ENCODE measurements at places on chromosomes 5 and 9.

GRCh38 chr5:60826653-60827052, 17.4 kb downstream of the ELOVL7 start:
- no peak for DNase-seq

DNA sequence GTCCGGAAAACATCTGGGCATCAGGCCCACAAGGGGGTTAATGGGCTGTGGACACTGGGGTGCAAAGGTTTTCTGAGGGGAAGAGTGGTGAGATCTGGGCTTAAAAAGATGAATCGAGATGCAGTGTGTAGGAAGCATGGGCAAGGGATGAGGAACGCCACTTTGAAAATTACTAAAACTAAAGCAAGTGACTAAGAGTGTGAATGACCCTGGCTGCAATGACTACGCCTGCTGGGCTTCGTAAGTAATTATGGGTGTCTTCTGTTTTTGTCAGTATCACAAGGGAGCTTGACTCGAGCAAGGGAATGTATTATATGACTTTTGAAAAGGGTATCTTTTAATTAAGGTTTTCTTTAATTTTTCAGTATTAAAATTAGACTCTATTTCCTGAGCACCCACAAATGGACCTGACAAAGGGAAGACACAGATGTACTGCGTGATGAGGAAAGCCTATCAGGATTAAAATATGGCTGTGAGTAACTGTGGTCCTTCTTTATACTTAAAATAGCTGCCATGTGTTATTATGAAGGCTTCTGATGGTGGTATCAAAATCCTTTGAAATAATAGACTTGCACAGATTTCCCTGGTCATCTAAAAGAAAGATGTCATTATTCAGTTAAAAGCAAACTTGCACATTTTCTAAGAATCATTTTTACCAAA, 4.2 kb downstream of the CTXN3 start:
- no peak for DNase-seq

DNA sequence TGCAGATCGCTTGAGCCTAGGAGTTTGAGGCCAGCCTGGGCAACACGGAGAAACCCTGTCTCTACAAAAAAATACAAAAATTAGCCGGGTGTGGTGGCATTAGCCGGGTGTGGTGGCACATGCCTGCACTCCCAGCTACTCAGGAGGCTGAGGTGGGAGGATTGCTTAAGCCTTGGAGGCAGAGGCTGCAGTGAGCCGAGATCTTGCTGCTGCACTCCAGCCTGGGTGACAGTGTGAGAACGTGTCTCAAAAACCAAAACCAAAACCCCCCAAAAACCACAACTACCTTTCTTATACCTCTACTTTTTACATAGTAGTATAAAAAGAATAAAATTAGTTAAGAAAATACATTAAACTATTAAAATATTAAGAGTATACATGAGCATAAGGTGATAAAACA, 121.2 kb downstream of the RAPGEF6 start:
- no peak for DNase-seq

- DNase-seq, result no peak
Measured at GRCh38 chr5:37501152-37501551, 122.0 kb downstream of the WDR70 start.

DNA sequence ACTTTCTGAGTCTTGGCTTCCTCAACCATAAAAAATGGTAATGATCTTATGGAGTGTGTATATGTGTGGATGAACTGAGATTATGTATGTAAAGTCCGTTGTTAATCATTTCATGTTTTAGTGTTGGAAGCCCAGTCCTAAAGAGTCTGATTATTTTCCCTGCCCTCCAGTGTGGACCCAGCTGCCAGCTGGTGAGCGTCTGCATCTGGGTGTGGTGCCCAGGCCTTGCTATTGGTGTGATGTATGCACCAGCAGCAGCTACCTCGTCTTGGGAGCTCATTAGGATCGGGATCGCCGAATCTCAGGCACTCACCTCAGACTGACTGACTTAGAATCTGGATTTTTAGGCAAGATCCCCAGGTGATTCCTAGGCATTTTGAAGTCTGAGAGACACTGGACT, 63.8 kb downstream of the LRRC70 start:
- DNase-seq, result no peak

DNA sequence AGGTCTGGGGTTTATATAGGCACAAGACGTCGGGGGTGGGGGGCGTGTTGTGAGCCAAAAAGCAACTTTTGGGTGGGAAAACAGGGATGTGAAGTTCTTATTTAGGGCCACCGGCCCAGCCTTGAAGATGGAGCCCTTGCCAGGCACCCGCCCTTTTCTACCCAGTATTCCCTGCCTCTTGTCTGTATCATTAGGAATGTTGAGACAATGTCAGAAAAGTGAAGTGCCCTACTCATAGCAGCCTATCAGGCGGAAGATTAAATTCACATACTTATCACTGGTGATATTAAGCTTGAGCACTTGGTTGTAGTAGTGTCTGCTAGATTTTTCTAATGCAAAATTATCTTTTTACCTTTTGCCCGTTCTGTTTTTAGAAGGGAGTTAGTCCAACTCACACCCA, 293.5 kb downstream of the CDH10 start:
- no peak for DNase-seq

DNA sequence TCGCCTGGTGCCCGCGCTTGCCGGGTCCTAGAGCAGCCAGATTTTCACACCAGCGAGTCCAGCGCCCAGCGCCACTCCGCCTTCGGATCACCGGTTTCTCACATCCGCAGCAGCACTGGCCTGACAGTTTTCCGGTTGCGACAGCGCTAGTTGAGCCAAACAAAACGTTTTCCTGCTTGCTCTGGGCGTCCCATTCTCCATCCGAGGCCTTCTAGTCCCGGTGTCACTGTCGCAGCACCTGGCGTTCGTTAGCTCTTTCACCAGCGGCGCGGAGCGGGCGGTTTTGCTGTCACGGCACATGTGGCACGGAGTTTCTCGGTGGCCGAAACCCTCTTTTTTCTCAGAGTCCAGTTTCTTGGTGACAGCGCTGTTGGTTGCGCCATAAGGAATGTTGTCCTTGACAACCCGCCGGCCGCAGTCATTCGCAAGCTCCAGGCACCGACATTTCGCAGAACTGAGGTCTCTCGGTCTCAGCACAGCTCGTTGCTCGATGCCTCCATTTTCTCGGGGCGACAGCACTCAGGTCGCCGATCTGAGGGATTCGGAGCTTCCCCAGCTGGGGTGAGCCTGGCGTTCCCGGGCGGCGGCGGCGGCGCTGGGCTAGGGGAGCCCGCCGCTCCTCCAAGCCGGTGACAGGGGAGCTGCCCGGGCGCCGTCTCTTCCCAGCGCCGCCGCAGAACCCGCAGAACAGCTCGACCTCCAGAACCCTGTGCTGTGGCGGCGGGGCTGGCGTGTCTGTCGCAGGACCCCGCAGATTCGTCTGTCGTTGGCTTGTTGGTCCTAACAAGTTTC, 47.8 kb downstream of the ANXA2R start:
- peak; percentile 68 for DNase-seq

DNA sequence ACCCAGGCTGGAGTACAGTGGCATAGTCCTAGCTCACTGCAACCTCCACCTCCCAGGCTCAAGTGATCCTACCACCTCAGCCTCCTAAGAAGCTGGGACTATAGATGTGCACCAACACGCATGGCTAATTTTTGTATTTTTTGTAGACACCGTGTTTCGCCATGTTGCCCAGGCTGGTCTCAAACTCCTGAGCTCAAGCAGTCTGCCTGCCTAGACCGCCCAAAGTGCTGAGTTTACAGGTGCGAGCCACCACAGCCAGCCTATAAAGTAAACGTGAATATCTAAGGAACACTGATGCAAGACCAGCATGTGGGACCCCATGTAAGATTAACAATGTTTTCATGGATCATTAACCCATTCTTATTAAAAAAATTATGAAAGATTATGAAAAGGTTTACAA, 15.9 kb downstream of the ANXA2R start:
- no peak for DNase-seq

- no peak for DNase-seq
Measured at GRCh38 chr5:55993013-55993412, 1.8 kb downstream of the IL6ST start.

Data from hematopoietic multipotent progenitor cell treated with erythropoietin and hydrocortisone succinate and interleukin-3 and kit ligand, for 15 days (in vitro differentiated cells).